Foreskin keratinocyte (primary cell): ENCODE measurements at places on chromosomes 1 and 21. TPM values are rescaled to one million over a fixed set of nuclear protein-coding genes. Genes with fewer than 3 reads are reported as not detected.
A peak's percentile ranks its signal among the peaks of the same experiment; 100 is the strongest.

- DNase-seq: no peak
These were observed 184.5 kb downstream of the TGFBR3 start for GRCh38 chr1:91701472-91701869.

- no peak for DNase-seq
These were observed 247.2 kb upstream of the ADGRL2 start for GRCh38 chr1:81553503-81553902.

Gene IGSF9
- 9.3 and 11.8 TPM in 2 replicates for polyA plus RNA-seq

DNA sequence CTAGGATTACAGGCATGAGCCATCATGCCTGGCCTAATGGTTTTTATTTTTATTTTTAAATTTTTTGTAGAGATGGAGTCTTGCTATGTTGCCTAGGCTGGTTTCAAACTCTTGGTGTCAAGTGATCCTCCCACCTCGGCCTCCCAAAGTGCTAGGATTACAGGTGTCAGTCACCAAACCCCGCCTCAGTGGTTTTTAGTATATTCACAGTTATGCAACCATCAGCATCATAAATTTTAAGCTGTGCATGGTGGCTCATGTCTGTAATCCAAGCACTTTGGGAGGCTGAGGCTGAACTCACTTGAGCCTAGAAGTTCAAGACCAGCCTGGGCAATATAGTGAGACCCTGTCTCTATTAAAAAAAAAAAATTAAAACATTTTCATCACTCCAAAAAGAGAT lies 28.6 kb downstream of the PIK3CD start:
- no peak for DNase-seq

DNA sequence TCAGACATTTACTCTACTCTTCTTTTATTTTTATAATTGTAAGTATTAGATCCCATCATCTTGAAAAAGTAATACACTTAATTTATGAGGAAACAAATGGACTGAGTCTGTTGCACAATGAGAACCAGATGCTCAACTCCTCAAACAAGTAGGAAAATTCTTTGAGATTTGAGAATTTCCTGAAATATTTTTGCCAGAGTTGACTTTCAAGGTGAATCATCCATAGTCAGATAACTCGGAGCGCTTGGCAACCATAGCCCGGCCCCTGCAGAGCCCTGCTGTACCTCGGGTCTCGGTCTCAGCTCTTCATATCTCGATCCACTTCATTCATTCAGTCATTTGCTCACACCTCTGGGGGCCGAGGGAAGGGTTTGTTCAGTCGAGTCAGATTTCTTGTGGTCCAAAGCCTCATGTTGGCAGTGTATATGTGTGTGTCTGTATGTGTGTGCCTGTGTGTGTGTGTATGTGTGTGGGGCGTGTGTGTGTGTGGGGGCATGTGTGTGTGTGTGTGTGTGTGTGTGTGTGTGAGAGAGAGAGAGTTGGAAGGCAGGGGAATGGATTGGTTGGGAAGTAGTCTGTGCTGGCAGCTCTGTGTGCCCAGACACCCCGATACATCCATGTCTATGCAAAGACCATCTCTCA lies 18.1 kb upstream of the PCP4 start:
- DNase-seq: no peak

Gene EPS15
- polyA plus RNA-seq: 8.6 and 9.1 TPM in 2 replicates

- no peak for DNase-seq
These were observed 117.2 kb downstream of the NRDC start for GRCh38 chr1:51761351-51761750.

DNA sequence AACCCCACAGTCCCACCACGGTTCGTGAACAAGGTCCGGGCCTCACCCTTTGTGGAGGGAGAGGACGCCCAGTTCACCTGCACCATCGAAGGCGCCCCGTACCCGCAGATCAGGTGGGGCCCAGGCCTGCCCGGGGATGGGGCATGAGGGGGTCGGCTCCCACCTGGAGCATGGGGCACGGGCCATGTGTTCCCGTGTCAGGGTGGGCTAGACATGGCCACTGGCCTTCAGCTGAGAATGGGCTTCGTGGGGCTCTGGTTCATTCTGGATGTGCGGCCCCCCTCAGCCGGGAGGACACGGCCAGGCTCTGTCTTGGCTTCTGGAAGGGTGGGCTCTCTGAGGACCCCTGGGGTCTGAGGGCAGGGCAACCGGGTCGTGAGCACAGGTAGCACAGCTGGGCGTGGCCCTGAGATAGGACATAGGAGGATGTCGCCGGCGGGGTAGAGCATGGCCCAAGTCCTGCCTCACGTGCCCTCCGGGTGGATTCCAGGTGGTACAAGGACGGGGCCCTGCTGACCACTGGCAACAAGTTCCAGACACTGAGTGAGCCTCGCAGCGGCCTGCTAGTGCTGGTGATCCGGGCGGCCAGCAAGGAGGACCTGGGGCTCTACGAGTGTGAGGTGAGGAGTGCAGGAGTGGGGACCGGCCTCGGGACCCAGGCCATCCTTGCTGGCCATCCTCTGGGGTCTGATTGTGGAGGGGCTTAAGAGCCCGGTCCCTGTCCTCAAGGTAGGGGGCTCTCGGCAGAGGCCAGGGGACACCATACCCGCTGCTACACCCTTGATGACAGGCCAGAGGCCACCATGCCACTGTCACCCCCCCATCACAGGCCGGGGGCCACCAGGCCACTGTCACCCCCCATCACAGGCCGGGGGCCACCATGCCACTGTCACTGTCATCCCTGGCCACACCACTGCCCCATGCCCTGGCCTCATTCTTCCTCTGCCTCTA lies 55.5 kb downstream of the TRIM11 start:
- DNase-seq: no peak

Gene TRIM46
- 3.6 and 3.8 TPM in 2 replicates for polyA plus RNA-seq

DNA sequence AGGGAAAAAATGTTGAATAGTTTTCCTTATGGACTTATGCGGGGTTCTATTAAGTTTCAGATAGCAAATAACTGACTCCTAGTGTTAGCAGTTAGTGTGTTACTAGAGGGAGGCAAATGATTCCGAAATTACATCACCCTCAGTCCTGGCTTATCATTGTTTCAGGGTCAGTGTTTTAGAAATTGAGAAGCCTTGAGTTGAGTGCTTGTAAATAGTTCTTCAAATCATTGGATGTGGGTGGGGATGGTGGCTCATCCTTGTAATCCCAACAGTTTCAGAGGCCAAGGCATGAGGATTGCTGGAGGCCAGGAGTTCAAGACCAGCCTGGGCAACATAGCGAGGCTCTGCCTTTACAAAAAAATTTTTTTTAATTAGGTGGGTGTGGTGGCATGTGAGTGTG lies 21.3 kb downstream of the SOAT1 start:
- DNase-seq: no peak

DNA sequence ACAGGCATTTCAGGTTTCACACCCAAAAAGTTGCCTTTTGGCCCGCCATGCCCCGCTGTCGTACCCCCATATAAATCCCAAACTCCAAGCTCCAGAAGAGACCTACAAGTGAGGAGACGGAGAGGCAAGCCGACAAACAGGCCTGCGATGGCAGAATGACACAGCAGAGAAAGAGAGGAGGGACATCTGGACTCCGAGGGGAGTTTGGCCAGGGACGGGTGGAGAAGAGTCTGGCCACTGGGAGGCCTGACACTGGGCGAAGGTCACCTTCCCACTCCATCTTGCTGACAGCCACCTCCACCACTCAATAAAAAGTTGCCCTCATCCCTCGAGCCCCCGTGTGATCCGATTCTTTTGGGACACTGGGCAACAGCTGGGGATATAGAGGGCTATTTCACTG lies 1.9 kb upstream of the CFH start:
- no peak for DNase-seq

DNA sequence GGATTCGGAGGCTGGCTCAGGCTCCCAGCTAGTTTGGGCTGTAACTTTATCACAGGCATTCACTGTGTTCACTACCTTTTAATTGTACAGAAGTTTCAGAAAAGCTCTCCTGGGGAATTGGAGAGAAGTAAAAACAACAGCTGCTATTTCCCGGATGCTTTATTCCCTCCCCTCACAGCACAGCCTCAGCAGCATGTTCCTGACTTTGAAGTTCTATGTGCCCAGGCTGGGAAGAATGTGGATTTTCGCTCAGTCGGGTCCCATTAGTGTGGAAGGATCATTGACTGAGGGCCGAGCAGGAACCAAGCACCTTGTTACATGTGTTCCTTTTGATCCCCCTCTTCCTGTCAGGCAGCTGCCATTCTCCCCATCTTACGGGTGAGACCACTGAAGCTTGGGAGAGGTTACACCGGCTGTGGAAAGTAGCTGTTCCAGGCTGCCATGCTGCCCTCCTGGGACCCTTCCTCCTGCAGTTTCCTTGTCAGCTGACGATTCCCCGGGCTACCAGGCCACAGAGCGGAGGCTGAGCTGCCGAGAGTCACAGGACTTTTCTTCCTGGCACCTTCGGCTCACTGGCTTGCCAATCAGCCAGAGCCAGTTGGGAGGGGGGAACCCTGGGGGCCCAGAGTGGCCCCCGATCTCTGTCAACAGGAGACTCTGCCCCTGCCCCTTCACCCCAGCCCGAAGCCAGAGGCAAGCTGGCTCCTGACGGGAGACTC lies 223.1 kb upstream of the TMEM51 start:
- no peak for DNase-seq

- DNase-seq: peak; percentile 70
These were observed 67.2 kb downstream of the SLC35A3 start for GRCh38 chr1:100036718-100037655.

GRCh38 chr1:198699167-198700015 lies 60.6 kb downstream of the PTPRC start:
- DNase-seq: peak; percentile 37

DNA sequence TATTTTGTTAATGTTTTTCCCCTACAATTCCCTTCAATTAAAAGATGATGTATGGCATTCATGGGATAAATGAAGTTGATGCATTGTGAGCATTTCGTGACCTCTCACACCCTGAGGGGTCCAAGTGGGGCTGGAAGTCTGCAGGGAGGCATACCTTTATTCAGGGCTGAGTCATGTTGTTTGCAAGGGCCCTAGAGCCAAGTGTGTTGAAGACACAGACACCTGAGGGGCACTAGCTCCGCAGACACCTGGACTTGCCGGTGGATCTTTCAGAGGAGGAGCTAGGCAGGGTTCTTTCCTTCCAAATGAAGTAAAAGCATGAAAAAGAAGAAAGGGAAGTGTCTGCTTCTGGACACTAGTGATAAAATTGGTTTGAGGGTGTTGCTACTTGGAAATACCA lies 57.0 kb upstream of the RGS7 start:
- DNase-seq: no peak

GRCh38 chr1:90726986-90727480 lies 9.9 kb upstream of the BARHL2 start:
- no peak for DNase-seq

- DNase-seq: no peak
These were observed 490.5 kb upstream of the ADGRL2 start for GRCh38 chr1:81310250-81310649.

- DNase-seq: no peak
These were observed 404 bp upstream of the CPLANE2 start for GRCh38 chr1:16237343-16237830.

Gene TTC13
- polyA plus RNA-seq: 3.1 and 4.2 TPM in 2 replicates

Gene ADCY10
- polyA plus RNA-seq: 0.06 TPM in 1 of 2 replicates, not detected in the other

DNA sequence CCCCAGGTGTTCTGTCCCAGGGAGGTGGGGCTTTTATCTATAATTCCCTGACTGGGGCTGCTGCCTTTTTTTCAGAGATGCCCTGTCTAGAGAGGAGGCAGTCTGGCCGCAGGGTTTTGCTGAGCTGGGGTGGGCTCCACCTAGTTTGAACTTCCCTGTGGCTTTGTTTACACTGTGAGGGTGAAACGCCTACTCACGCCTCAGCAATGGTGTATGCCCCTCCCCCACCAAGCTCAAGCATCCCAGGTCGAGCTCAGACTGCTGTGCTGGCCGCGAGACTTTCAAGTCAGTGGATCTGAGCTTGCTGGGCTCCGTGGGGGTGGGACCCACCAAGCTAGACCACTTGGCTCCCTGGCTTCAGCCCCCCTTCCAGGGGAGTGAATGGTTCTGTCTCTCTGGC lies 124.3 kb downstream of the CENPF start:
- no peak for DNase-seq

Gene SLC19A2
- polyA plus RNA-seq: 2.6 and 4.0 TPM in 2 replicates
